ENCODE measurements at places on chromosomes 1 and 21.

DNA sequence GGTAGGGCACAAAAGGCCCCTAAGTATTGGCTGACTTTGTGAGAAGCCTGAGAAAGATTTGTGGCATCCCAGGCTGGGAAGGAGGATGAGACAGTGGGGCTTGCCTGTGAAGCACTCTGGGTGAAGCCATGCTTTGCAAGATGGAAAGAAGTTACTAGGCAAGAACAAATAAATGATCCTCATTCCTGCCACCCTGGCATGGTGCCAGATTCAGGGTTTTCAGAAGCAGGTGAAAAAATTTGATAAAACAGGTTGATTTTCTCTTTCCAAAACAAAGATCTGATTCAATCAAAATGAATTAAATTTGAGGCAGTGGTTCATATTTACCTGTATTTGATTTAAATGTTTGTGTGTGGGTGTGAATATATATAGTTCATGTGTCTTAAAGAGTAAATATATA, 386.9 kb upstream of the PROX1 start:
- no peak for DNase-seq

- peak; percentile 84 for DNase-seq
These were observed at the start of gene TNFSF4 for GRCh38 chr1:173206816-173207568. Gene TNFSF4, minus strand, starts transcription at chr1:173207331. Its CDS starts 155 bp downstream, at chr1:173207176.

GRCh38 chr1:108570128-108570527, 10.2 kb downstream of the EEIG2 start:
- DNase-seq: peak; percentile 76

GRCh38 chr1:98032958-98033357, 112.1 kb upstream of the DPYD start:
- DNase-seq: no peak

Data from common myeloid progenitor, CD34-positive (primary cell).